ENCODE measurements at places on chromosomes 12 and 14. TPM values are rescaled to one million over a fixed set of nuclear protein-coding genes. Genes with fewer than 3 reads are reported as not detected.
A peak's percentile ranks its signal among the peaks of the same experiment; 100 is the strongest.

DNA sequence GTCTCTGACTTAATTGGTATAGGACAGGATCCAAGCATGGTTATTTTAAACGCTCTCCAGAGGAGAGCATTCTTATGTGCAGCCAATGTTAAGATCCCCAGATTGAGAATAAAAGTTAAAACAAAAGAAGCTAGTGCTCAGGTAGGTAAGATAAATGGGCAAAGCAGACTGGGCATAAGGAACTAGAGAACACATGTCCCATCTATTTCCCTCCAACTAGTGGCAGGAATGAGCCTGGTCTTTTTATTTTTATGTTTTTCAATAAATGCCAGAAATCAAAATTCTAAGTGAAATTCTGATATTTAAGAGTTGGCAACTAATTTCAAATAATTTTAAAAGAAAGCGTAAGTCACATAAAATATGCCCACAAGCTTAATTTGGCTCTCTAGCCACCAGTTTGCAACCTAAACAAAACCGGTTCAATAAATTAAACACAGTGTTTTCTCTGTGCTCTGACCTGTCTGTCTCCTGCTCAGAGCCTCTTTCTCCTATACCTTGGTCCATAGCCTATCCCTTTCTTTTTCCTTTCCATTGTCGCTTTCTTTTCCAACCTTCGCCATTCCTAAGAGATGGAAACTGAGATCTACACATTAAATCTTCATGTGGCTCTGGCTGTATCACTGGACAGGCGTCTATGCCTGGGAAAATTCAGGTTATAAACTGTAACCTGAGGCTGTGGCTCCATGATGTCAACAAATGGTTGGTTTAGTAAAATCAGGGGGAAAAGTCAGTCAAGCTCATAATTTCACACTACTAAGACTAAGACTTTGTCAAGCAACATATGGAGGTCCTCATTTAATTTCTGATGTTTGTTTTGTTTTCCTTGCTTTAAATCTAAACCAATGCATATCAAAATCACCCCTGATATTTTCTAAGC, 5.5 kb downstream of the SLC38A1 start:
- peak overlapping the region; percentile 35 for H3K27ac ChIP-seq
- peaks cover 3% of the 10 kb centered on the region for H3K36me3 ChIP-seq
- DNase-seq: no peak

DNA sequence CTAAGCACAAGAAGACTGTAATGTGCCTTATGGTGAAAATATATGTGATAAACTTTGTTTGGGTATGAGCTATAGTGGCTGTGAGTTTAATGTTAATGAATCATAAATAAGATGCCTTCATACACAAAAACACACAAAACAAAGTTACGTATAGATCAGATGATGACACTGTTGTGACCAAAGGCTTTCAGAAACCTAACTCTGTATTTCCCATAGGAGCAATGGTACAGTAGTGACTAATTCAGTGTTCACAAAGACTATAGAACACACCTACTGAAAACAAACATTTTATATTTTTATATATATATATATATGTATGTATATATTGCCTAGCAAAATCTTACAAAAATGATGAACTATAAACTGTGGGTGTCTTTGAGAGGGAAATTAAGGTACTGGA, 393.8 kb upstream of the DCN start:
- no peak for DNase-seq
- H3K4me1 ChIP-seq: no peaks in the 10 kb centered on the region
- H3K36me3 ChIP-seq: no peaks in the 10 kb centered on the region
- no peaks in the 10 kb centered on the region for H3K27me3 ChIP-seq

DNA sequence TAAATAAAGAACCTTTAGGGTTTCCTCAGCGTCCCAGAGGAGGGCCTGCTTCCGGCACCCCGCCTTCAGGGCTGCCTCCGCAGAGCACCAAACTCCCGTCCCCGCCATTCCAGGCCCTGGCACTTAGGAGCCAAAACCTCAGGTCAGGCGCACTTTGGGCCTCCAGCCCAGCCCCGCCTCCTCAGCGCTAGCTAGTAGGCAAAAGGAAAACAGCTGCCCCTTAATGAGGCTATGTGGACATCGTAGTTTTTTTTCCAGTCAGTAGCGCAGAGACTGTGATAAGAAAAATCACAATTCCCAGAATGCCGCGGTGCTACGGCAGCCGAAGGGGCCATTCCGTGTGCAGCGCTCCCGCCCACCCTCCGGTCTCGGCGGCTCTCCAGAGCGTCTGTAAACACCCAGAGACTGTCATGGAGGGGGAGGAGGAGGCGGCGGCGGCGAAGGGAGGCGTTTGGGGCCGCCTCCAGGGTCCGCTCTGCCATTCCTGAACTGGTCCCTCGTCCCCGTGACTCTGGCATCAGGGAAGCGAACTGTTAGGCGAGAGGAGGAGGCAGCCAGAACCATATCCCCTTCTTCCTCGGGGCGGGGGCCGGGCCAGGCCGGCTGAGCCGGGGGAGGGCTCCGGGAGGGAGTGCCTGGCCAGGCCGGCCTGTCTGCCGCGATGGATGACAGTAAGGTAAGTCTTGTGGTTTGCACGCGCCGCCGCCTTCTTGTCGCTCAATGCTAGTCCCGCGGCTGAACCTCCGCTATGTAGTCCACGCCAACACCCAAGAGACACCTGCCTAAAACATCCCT, at the start of gene CREBL2:
Gene CREBL2 (plus strand): TSS at position 365 of the 795 bp plus-strand sequence. CDS start 297 bp downstream, at position 662.
- H3K27ac ChIP-seq: peak within 1 kb of the TSS; percentile 94
- H3K27me3 ChIP-seq: no peaks in the 10 kb centered on the region
- no peaks in the 10 kb centered on the region for H3K36me3 ChIP-seq
- H3K4me1 ChIP-seq: peaks cover 17% of the 10 kb centered on the region
- H3K4me3 ChIP-seq: peak within 1 kb of the TSS; percentile 86

- no peak overlapping the region for H3K27ac ChIP-seq
- H3K4me1 ChIP-seq: no peaks in the 10 kb centered on the region
- no peak overlapping the region for H3K4me3 ChIP-seq
- DNase-seq: no peak
These were observed 118.3 kb upstream of the LRFN5 start for GRCh38 chr14:41488401-41488800.

The OVCH1 gene
- polyA plus RNA-seq: not detected

GRCh38 chr14:88505621-88506020, 49.2 kb downstream of the PTPN21 start:
- DNase-seq: no peak
- no peaks in the 10 kb centered on the region for H3K4me1 ChIP-seq
- H3K27ac ChIP-seq: no peak overlapping the region
- H3K4me3 ChIP-seq: no peak overlapping the region

DNA sequence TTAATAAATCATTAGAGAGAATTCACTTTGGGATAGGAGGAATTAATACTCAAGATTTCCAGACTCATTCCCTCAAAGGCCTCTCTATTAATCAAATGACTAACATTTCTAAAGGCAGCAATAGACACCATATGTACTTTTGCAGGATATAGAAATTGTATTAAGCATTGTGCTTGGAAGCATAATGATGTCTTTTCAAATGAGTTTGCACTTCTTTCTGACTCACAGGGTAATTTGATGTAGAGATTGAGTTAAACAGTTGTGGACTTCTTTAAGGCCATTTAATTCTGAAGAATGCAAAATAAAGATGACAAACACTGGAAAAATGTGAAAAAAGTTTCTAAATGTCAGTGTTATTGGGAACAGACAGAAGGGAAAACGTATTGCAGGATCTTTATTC, 63.4 kb upstream of the CSRP2 start:
- no peak for DNase-seq
- H3K4me3 ChIP-seq: no peak overlapping the region
- H3K27ac ChIP-seq: no peak overlapping the region
- H3K4me1 ChIP-seq: no peaks in the 10 kb centered on the region

The TPH2 gene
- not detected for polyA plus RNA-seq

The TBC1D30 gene
- 22.7 TPM for polyA plus RNA-seq

GRCh38 chr12:68290126-68290525, 36.7 kb upstream of the IL22 start:
- H3K4me1 ChIP-seq: peaks cover 7% of the 10 kb centered on the region

The RAD51B gene
- polyA plus RNA-seq: 26.7 TPM

GRCh38 chr14:69269381-69269780, 9.4 kb downstream of the GALNT16 start:
- no peak overlapping the region for H3K4me3 ChIP-seq
- H3K27ac ChIP-seq: no peak overlapping the region
- DNase-seq: no peak
- no peaks in the 10 kb centered on the region for H3K36me3 ChIP-seq
- peaks cover 5% of the 10 kb centered on the region for H3K27me3 ChIP-seq

- DNase-seq: no peak
- H3K27ac ChIP-seq: no peak overlapping the region
- H3K4me3 ChIP-seq: no peak overlapping the region
- H3K27me3 ChIP-seq: no peaks in the 10 kb centered on the region
- no peaks in the 10 kb centered on the region for H3K4me1 ChIP-seq
- no peaks in the 10 kb centered on the region for H3K36me3 ChIP-seq
These were observed 415.8 kb upstream of the NOVA1 start for GRCh38 chr14:27013678-27014077.

The TMEM30B gene
- polyA plus RNA-seq: not detected

The RD3L gene
- not detected for polyA plus RNA-seq

DNA sequence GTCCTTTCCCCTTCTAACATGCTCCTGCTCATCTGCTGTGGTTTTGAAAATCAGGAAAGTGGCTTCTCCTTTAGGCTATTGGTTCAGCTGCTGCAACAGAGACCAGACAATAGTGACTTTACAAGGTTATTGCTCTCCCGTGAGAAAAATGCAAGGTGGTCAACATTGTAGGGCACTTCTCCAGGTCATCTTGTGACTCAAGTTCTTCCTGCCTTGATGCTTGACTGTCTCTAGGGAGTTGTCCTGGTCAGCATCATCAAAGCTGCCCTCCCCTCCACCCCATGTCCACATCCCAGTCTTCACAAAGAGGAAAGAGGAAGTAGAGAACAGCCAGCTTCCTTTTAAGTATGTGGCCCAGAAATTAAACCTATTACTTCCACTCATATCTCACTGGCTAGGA, 3.9 kb upstream of the TMEM63C start:
- no peaks in the 10 kb centered on the region for H3K36me3 ChIP-seq
- no peak overlapping the region for H3K27ac ChIP-seq
- H3K27me3 ChIP-seq: 0 out of 2 replicates have a peak, but pooled peaks cover 3% of the 10 kb centered on the region
- H3K4me3 ChIP-seq: no peak overlapping the region
- H3K4me1 ChIP-seq: no peaks in the 10 kb centered on the region
- DNase-seq: no peak

GRCh38 chr12:131713349-131713748, 2.5 kb downstream of the SFSWAP start:
- peaks cover 5% of the 10 kb centered on the region for H3K36me3 ChIP-seq
- H3K27me3 ChIP-seq: no peaks in the 10 kb centered on the region
- peaks cover 12% of the 10 kb centered on the region for H3K4me1 ChIP-seq
- no peak overlapping the region for H3K4me3 ChIP-seq

GRCh38 chr12:93925585-93926205, 222.7 kb upstream of the PLXNC1 start:
- H3K4me1 ChIP-seq: no peaks in the 10 kb centered on the region
- no peak for DNase-seq
- H3K36me3 ChIP-seq: no peaks in the 10 kb centered on the region
- no peak overlapping the region for H3K4me3 ChIP-seq
- no peak overlapping the region for H3K27ac ChIP-seq

The CACNA2D4 gene
- 1.0 TPM for polyA plus RNA-seq

- no peak overlapping the region for H3K27ac ChIP-seq
- H3K4me1 ChIP-seq: no peaks in the 10 kb centered on the region
- no peak overlapping the region for H3K4me3 ChIP-seq
- H3K36me3 ChIP-seq: no peaks in the 10 kb centered on the region
- H3K27me3 ChIP-seq: no peaks in the 10 kb centered on the region
- DNase-seq: no peak
These were observed 581.2 kb downstream of the LRFN5 start for GRCh38 chr14:42187846-42188245.

- H3K4me3 ChIP-seq: no peak overlapping the region
- DNase-seq: no peak
- H3K27me3 ChIP-seq: no peaks in the 10 kb centered on the region
- no peaks in the 10 kb centered on the region for H3K36me3 ChIP-seq
- no peaks in the 10 kb centered on the region for H3K4me1 ChIP-seq
- H3K27ac ChIP-seq: no peak overlapping the region
These were observed 12.5 kb downstream of the STYK1 start for GRCh38 chr12:10661338-10661737.

DNA sequence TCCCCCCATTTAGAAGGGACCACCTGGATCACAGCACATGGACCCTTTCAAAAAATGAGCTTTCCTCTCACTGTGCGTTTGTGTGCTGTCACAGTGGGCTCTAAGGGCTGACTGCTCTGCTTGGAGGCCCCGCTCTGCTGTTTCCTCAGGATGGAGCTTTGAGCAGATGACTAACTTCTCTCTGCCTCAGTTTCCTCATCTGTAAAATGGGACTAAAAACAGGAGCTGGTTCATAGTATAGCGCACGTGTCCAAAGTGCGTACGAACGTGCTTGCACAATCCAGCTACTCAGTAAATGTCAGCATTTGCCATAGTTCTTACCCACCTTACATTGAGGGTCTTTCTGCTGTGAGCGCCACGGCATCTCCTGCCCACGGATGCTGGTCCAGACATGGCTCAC, 12.7 kb upstream of the DNAH10 start:
- no peaks in the 10 kb centered on the region for H3K27me3 ChIP-seq
- no peak overlapping the region for H3K4me3 ChIP-seq
- peaks cover 10% of the 10 kb centered on the region for H3K36me3 ChIP-seq
- H3K27ac ChIP-seq: no peak overlapping the region

GRCh38 chr14:98591161-98591560, 680.8 kb downstream of the BCL11B start:
- no peaks in the 10 kb centered on the region for H3K27me3 ChIP-seq
- no peaks in the 10 kb centered on the region for H3K4me1 ChIP-seq
- no peak for DNase-seq
- no peak overlapping the region for H3K27ac ChIP-seq
- no peak overlapping the region for H3K4me3 ChIP-seq

- H3K36me3 ChIP-seq: no peaks in the 10 kb centered on the region
- H3K4me1 ChIP-seq: peaks cover 27% of the 10 kb centered on the region
- DNase-seq: peak; percentile 82
- H3K4me3 ChIP-seq: peak overlapping the region; percentile 78
- H3K27ac ChIP-seq: peak overlapping the region; percentile 95
These were observed 43.7 kb downstream of the KDM2B start for GRCh38 chr12:121536899-121537813.

DNA sequence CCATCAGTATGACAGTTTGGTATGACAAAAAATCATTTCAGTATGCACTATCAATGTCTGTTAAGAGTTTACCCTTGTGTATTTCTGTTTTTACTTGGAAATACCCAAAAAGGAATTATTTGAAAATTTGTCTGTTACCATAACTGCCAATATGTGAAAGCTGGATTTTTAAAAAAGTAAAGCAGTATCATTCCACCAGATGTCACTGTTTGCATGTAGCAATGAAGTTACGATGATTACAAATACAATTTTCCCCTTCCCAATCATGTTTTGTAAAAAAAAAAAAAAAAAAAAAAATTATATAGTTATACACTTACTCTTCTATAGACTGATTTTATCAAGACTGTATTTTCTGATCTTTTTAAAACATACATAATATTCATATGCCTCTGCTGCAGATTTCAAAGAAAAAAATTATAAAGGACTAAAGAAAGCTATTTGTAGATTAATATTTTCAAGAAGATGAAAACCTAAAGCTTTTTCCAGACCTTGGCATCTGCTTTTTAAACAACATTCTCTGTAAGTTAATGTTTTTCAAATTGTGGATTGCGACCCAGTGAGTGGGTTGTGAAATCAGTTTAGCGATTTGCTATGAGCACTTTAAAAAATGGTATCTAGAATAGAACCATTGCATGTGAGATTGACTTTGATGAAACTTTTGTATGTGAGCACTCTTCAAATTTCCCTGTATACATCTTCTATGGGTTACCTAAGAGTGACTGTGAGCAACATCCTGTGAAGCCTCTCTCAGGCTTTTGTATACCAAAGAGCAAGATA, 114.2 kb downstream of the TTC6 start:
- H3K4me3 ChIP-seq: no peak overlapping the region
- no peaks in the 10 kb centered on the region for H3K36me3 ChIP-seq
- H3K4me1 ChIP-seq: no peaks in the 10 kb centered on the region
- no peaks in the 10 kb centered on the region for H3K27me3 ChIP-seq

The CMTM5 gene
- polyA plus RNA-seq: not detected
